Fibroblast of gingiva (primary cell): ENCODE measurements at places on chromosomes 3 and 15.

DNA sequence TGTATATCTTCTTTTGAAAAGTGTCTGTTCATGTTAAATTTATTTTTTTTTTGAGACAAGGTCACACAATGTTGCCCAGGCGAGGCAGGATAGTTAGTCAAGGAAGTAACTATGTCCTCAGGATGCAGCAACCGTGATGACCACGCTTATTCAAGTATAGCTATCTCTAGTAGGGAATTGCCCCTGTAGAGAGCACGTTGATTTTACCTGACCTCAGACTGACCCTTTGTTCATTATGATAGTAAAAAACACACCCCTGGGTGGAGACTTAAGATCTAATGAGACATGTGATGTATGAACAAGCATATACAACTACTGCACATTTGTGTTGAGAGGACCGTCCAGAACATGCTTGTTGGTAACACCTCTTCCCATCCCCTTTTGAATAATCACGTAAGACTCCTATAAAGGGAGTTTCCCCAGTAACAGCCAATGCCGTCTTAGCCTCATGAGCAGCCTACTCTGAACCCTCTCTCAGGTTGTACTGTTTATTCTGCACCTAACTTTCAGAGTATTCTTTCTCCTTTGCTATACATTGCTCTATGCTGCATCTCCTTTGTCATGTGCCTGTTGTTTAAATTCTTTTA, 32.9 kb downstream of the ZNF621 start:
- no peak for DNase-seq

DNA sequence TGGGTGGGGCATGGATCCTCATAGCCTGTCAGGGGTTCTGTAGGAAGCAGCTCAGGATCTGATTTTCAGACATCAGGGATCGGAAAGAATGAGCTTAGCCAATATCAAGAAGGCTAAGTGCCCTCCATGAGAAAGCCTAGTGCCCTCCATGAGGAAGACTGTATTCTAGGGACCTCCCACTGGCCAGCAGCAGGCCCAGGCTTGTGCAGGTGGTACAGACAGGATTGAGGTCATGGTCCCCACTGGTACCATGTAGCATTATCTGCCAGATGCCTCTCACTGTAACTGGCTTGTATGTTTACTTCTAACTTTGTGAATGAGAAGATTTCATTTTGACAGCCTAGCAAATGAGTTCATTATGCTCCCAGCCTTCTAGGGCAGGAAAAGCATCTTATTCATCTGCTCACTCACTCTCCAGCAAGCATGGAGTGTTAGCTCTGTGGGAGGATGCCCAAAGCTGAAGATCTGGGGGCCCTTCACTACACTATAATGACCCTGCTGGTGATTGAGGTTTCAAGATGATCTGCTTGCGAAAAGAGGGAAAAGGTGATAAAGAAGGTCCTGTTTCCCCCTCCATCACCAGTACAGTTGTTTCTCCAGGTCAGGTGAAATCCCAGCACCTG, 7.5 kb downstream of the EPHB1 start:
- DNase-seq, result no peak

DNA sequence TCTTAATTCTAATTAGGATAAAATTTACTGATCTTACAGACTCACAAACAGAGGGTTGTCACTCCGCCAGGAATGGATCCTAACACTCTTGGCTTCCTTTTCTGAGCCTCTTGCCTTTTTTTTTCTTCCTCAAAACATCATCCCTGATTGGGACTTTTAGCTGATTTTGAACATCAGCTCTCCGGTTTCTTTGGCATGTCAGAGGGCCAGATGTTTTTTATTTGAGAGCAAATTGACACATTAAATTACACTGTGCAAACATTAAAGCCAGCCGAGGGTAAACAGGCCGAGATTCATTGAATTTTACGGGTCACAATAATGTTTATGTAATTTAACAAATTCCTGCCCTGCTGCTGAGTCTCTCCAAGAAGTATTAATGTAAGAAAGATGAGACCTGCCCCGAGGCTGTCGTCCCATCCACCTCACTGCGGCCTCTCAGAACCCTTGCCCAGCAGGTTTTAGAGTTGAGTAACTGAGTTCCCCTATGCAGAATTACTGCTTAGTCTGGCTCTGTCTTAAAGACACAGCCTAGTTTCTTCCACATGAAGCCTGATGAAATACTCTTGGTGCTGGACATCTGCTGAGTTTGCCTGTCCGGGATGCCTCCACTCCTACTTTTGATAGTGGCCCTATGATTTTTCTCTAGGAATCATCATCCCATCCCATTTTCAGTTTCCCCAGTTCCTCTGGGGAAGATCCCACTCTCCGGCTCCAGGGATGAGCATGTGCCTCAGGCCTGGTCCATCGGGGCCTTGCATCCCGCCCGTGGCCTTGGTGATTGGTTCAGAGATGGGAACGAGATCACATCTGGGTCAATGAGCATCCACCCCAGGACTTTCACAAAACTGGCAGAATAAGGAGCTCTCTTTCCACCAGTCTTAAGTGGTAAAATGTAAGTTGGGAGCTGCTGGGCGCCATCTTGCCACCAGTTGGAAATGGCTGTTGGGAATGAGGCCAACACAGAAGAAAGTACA, 226.6 kb upstream of the TLE3 start:
- DNase-seq, result peak; percentile 94

DNA sequence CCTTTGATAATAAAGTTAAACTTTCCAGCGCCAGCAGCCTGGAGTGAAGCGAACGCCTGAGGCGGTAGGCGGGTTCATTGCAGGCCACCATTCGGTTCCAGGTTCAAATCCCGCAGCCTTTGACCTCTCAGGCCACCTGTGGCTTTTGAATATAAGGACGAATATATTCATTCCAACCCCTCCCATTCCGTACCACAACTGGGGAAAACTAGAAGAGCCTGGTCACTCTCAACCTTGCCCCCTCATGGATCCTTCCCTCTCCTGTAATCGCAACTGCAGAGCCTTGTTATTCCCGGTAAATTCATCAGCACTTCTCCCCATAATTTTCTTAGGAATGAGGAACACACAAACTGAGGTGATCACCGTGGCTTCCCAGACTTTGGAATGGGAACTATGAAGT, 35.2 kb downstream of the ZIC4 start:
- DNase-seq, result no peak

- no peak for DNase-seq
Measured at GRCh38 chr3:58272891-58273290, 33.2 kb upstream of the RPP14 start.

- no peak for DNase-seq
Measured at GRCh38 chr15:38678281-38678680, 113.7 kb upstream of the RASGRP1 start.

DNA sequence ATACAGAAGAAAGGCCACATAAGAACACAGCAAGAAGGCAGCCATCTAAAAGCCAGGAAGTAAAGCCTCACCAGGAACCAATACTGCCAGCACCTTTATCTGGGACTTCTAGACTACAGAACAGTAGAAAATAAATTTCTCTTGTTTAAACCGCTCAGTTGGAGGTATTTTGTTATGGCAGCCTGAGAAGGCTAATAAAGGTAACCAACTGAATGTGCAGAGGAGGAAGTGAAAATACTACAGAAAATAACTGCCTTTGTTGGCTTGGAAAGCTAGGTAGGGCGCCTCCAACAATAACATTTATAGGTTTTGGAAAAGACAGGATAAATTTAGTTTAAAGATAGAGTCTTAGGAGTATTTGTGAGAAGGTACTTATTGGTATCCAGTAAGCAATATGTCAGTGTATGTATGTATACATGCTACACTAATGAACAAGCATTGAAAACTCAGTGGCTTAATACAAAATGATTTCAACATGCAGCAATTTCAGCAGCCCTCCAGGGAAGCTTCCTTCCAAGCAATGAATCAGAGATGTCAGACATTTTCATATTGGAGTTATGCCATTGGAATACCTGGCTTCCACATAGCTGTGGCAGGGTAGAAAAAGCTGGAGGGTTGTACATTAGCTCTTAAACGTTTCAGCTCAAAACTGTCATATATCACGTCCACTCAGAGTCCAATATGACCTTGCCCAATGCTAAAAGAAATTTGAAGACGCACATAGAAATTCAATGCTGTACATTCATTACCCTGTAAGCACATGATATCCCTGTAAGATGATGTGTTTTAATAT, 48.9 kb downstream of the ZBBX start:
- no peak for DNase-seq

GRCh38 chr3:86416334-86416733, 574.6 kb downstream of the VGLL3 start:
- DNase-seq, result no peak

DNA sequence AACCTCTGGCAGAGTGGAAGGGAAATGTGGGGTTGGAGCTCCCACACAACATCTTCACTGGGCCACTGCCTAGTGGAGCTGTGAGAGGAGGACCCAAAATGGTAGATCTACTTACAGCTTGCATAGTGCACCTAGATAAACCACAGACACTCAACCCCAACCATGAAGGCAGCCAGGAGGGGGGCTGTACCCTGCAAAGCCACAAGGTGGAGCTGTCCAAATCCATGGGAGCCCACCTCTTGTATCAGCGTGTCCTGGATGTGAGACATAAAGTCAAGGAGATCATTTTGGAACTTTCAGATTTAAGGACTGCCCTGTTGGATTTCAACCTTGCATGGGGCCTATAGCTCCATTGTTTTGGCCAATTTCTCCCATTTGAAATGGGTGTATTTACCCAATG, 20.9 kb downstream of the TP63 start:
- DNase-seq, result no peak

- no peak for DNase-seq
Measured at GRCh38 chr3:96863129-96863740, 48.8 kb downstream of the EPHA6 start.

DNA sequence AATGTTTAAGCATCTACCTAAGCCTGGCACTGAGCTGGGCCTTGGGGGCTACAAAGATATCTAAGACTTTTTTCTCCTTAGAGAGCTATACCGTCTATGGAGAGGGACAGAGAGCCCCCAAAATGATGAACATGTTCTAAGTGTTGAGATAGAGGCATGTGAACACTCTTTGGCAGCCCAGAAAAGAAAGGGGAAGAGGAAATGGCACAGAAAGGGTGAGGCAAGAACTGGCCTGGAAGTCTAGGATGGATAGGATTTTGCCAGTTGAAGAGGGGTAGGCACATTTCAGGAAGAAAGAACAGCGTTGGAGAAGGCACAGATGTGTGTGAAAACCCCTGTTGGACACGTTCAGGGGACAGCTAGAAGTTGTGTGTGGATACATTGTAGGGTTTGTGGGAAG, 276.2 kb upstream of the LRRFIP2 start:
- DNase-seq, result no peak
